ENCODE measurements at places on chromosomes 16 and 17. TPM values are rescaled to one million over a fixed set of nuclear protein-coding genes. Genes with fewer than 3 reads are reported as not detected.

Gene MMP25
- total RNA-seq = 0.14 TPM

- H3K27me3 ChIP-seq = no peaks in the 10 kb centered on the region
- peak overlapping the region; percentile 67 for H3K4me3 ChIP-seq
- no peaks in the 10 kb centered on the region for H3K36me3 ChIP-seq
- DNase-seq = no peak
Observed at GRCh38 chr16:88530858-88531203, 39.4 kb upstream of the ZC3H18 start.

- DNase-seq = no peak
- no peak overlapping the region for H3K4me3 ChIP-seq
- no peaks in the 10 kb centered on the region for H3K36me3 ChIP-seq
- no peak overlapping the region for H3K27ac ChIP-seq
Observed at GRCh38 chr17:41463746-41464145, 3.4 kb downstream of the KRT32 start.

DNA sequence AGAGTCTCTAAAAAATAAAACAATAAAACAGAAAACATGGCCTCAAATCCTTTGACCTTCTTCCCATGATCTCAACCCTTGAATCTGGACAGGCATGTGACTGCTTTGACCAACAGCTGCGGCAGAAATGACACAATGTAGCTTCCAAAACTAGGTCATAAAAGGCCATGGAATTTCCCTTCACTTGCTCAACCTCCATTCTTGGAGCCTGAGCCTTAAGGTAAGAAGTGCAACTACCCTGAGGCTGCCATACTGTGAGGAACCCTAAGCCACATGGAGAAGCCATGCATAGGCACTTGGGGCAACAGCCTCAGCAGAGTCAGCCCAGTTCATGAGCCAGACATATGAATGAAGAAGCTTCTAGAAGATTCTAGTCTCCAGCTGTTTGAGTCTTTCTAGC lies 75.7 kb upstream of the BRD7 start:
- H3K27me3 ChIP-seq = peaks cover 11% of the 10 kb centered on the region
- no peak overlapping the region for H3K27ac ChIP-seq
- H3K4me1 ChIP-seq = peaks cover 6% of the 10 kb centered on the region
- H3K4me3 ChIP-seq = no peak overlapping the region
- DNase-seq = no peak
- no peaks in the 10 kb centered on the region for H3K36me3 ChIP-seq

DNA sequence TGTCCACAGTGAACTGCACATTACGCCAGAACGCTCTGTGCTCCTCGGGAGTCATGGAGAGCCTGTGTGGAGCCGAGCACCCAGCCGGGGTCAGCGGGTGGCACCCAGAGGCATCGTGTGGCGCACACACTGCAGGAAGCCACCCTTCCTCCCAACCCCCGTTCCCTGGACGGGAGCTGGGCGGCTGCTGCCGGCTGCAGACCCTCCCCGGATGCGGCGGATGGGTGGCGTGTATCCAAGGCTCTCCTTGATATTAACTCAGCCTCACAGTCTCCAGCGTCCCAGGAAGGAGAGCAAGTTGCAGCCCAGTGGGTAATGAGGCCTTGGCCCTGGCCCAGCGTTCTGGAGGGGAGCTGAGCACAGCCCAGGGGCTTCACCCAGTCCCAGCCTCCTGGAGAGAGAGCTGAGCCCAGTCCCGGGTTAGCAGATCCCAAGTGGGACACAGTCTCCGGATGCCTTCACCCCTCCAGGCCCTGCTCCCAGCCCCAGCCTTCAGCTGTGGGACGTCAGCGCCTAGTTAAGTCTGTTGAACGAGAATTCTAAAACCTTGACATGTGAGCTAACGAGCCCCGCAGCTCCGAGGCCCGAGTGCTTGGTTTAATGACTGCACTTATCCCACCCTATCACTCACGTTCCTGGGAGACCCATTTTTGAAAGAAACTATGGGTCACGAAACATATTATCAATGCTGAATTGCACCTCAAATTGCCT lies 86.6 kb downstream of the TBC1D16 start:
- peak; percentile 66 for DNase-seq
- peak overlapping the region; percentile 77 for H3K4me3 ChIP-seq
- H3K36me3 ChIP-seq = peaks cover 3% of the 10 kb centered on the region
- H3K27ac ChIP-seq = peak overlapping the region; percentile 35
- H3K27me3 ChIP-seq = no peaks in the 10 kb centered on the region
- peaks cover 40% of the 10 kb centered on the region for H3K4me1 ChIP-seq

Gene GRIN2C
- total RNA-seq = 0.72 TPM

Gene KRTAP2-1
- not detected for total RNA-seq

GRCh38 chr16:28081391-28081968 lies 18.0 kb upstream of the GSG1L start:
- H3K27me3 ChIP-seq = no peaks in the 10 kb centered on the region
- no peaks in the 10 kb centered on the region for H3K36me3 ChIP-seq
- peaks cover 4% of the 10 kb centered on the region for H3K4me1 ChIP-seq
- no peak overlapping the region for H3K4me3 ChIP-seq

DNA sequence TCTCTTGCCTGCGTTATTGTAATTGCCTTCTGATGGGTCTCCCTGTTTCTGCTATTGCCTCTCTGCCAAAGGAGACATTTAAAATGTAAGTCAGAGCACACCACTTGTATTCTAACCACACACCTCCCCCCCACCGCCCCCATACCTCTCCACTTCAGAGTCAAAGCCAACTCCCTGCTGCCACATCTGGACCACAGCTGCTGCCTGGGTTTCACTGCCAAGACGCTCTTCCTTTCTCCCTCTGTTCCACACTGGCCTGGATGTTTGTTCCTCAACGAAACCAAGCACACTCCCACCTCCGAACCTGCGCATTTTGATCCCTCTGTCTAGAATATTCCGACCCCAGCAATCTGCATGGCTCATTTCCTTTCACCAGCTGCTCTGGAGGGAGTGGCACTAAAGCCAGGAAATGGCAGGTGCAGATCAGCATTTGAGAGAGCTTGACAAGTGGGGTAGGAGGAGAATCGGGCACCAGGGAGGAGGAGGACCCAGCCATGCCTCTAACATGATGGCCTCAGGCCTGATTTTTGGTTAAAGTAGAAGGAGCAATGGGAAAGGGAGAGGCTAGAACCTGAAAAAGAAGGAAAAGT lies 92.4 kb upstream of the HS3ST2 start:
- no peaks in the 10 kb centered on the region for H3K36me3 ChIP-seq
- no peak for DNase-seq
- H3K27ac ChIP-seq = no peak overlapping the region
- H3K27me3 ChIP-seq = peaks cover 32% of the 10 kb centered on the region

- H3K27me3 ChIP-seq = peaks cover 33% of the 10 kb centered on the region
- no peak for DNase-seq
- H3K27ac ChIP-seq = no peak overlapping the region
- no peaks in the 10 kb centered on the region for H3K4me1 ChIP-seq
- H3K4me3 ChIP-seq = no peak overlapping the region
Observed at GRCh38 chr17:74344658-74345057, 17.0 kb downstream of the BTBD17 start.

DNA sequence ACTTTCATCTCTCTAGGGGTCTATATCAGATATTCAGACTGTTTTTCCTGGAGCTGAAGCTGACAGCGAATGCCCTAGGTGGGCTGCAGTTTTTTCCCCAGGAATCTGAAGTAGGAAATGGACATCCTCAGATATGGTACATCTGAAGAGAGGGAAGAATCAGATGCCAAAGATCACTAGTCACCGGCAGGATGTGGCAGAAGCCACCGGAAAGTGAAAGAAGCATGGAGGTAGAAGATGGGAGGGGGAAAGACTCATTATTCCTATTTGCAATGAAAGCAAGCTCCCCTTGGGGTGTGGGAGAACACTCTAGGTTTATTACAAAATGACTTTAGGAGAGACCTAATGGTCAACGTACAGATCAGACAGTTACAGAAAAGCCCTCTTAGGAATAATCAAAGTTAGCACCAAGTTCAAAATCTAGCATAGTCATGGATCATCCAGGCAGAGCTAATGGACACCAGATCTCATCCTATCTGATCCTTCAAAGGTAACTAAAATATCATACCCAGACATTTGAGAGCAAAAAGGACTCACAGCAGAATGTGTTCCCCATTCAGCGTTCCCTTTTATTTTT lies 110.7 kb downstream of the HS3ST3A1 start:
- H3K4me3 ChIP-seq = no peak overlapping the region
- peaks cover 5% of the 10 kb centered on the region for H3K36me3 ChIP-seq
- no peaks in the 10 kb centered on the region for H3K27me3 ChIP-seq
- H3K4me1 ChIP-seq = peaks cover 5% of the 10 kb centered on the region
- H3K27ac ChIP-seq = no peak overlapping the region

- no peak for DNase-seq
- H3K36me3 ChIP-seq = peaks cover 34% of the 10 kb centered on the region
- no peaks in the 10 kb centered on the region for H3K27me3 ChIP-seq
- H3K4me3 ChIP-seq = peak overlapping the region; percentile 92
- H3K4me1 ChIP-seq = peaks cover 12% of the 10 kb centered on the region
Observed at GRCh38 chr17:16001226-16001897, 1.7 kb downstream of the TTC19 start.

- no peak for DNase-seq
- H3K4me1 ChIP-seq = no peaks in the 10 kb centered on the region
- no peak overlapping the region for H3K27ac ChIP-seq
- no peak overlapping the region for H3K4me3 ChIP-seq
Observed at GRCh38 chr17:10875984-10876555, 38.2 kb upstream of the PIRT start.

Gene TP53TG3B
- total RNA-seq = not detected

DNA sequence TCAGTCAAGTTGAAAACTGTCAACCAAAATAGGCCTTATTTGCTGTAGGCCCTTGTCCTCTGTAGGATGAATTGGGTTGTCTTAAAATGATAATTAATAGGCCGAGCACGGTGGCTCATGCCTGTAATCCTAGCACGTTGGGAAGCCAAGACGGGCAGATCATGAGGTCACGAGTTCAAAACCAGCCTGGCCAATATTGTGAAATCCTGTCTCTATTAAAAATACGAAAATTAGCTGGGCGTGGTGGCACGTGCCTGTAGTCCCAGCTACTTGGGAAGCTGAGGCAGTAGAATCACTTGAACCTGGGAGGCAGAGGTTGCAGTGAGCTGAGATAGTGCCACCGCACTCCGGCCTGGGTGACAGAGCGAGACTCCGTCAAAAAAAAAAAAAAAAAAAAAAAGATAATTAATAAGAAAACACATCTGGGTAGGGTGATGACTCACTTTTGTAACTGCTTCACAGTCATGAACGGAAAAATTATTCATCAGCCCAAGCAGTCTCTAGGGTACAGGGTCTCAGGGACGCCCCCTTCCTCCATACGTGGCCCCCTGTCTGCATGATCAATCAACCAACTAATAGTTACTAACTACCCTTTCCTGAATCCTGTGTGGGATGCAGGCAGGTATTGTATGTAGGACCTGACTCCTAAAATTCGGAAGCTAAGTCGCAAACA lies 137.0 kb upstream of the RCVRN start:
- DNase-seq = no peak
- peaks cover 9% of the 10 kb centered on the region for H3K36me3 ChIP-seq
- H3K4me1 ChIP-seq = peaks cover 13% of the 10 kb centered on the region

DNA sequence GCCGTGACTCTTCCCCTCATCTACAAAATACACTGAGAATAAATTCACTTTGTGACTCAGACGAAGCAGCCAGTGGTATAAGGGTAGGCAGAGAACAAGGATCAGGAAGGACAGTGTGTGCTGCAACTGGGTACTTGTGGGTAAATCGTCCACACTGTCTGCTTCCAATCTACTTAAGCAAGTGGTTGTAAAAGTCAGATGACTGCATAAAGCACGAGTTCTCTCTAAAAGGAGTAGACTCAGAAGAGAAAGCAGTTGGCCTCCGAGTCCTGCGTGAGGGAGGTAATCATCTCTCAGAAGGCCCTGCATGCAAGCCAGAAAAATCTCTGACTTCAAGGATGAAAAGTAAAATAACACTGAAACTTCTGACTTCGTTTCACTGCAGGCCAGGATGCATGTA lies 43.1 kb downstream of the ANKFY1 start:
- peaks cover 10% of the 10 kb centered on the region for H3K36me3 ChIP-seq
- H3K4me1 ChIP-seq = peaks cover 8% of the 10 kb centered on the region
- DNase-seq = no peak
- H3K4me3 ChIP-seq = no peak overlapping the region

DNA sequence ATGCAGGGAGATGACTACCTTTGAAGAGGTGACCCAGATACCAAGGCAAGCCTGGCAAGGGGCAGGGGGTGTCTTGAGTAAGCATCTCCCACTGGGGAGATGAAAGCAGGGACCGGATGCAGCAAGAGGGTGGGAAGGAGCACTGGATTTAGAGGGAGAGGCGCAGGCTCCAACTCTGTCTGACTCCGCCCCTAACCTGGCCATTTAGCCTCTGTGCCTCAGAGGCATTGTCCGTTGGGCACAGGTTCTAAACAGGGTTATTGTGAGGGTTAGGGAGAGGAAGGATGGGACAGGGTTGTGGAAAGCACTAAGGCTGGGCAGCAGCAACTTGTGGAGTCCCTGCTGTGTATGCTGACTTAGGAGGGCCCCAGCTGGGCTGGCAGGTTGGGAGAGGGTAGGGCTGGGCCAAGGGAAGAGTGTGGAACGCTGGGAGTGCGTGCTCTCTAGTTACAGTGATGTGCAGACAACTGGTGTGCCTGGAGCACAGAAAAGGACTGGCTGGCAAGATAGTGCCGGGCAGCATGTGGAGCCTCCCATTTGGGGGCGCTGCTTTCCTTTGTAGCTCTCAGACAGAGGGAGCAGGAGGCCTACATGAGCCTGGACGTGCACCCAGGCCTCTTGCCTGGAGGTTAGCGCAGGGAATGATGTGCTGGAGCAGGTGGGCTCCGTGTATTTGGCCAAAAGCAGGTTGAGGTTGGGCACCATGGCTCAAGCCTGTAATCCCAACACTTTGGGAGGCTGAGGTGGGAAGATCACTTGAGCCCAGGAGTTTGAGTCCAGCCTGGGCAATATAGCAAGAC lies 26.2 kb downstream of the TBX2 start:
- H3K4me3 ChIP-seq = no peak overlapping the region
- H3K36me3 ChIP-seq = no peaks in the 10 kb centered on the region
- H3K27ac ChIP-seq = no peak overlapping the region
- no peaks in the 10 kb centered on the region for H3K4me1 ChIP-seq

- peak overlapping the region; percentile 79 for H3K27ac ChIP-seq
- peaks cover 16% of the 10 kb centered on the region for H3K4me1 ChIP-seq
- peak overlapping the region; percentile 26 for H3K4me3 ChIP-seq
- no peak for DNase-seq
- H3K27me3 ChIP-seq = peaks cover 19% of the 10 kb centered on the region
- no peaks in the 10 kb centered on the region for H3K36me3 ChIP-seq
Observed at GRCh38 chr16:68732741-68733399, 4.2 kb upstream of the CDH1 start.

All from type B pancreatic cell (in vitro differentiated cells).